ENCODE measurements at places on chromosomes 1 and 21.

GRCh38 chr21:28455253-28455600 is 537.5 kb downstream of the LTN1 start:
- no peak for DNase-seq

DNA sequence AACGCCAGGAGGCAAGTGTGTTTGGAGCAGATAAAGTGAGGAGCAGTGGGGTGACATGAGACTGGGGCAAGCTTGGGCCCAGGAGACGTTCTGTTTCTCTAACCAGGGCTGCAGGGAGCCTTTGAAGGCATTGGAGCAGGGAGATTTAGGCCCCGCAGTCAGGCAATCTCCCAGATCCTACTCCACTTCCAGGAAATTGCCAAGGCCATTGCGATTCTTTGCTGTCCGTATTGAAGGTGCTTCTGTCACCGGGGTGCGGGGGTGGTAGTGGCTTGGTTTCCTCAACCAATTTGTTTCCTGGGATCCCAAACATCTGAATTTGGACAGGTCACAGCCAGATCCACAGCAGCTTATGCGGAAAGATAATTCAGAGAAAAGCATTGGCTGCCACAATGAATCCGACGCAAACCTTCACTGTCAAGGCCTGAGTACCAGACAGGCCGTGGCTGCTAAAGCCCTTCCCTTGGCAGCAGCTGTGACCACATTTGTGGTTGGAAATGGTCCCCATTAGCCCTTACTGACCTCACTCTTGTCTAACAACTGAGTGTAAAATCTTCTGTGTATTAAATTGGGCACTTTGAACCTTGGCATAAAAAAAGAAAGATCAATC is 385.6 kb downstream of the PTPRU start:
- no peak for DNase-seq

GRCh38 chr1:23167353-23168078 is 1.1 kb downstream of the LUZP1 start:
- peak; percentile 40 for DNase-seq

GRCh38 chr1:109392788-109393616 is 4.7 kb downstream of the SORT1 start:
- DNase-seq: no peak

DNA sequence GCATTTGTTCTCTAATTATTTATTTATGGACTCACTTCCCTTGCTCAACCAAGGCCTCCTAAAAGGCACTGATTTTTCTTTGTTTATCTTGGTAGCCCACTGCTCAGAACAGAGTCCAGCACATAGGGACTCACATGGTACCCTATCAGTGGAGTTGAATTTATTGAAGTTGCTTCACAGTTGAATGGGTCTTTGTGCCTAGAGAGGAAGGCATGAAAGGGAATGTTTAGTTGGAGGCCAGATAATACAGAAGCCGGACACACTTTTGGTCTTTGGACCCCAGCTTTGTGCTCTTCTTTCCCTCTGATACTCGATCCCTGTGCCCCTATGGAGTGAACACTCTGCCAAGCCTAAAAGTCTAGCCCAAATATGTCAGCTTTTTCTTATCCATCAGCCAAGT is 429.0 kb downstream of the PRDM2 start:
- no peak for DNase-seq

DNA sequence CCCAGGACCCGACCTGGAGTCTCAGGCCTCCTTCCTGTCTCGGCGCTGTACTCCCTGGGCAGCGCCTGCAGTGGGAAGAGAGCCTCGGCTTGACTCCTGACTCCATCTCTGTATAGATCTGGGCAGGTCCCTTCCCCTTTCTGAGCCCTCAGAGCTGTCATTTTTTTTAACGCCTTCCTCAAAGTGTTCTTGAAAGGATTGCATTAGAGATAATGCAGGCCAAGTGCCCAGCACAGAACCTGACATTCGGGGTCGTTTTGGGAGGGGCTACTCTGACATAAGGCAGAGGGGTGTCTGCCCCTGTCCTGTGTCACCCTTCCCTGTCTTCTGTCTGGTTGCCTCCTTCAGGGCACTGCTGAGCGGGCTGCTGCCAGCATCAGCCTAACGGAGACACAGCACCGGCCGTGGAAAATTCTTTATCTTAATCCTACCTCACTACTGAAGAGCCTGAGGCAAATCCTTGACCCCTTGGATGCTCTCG is 271.6 kb downstream of the TRABD2B start:
- no peak for DNase-seq

DNA sequence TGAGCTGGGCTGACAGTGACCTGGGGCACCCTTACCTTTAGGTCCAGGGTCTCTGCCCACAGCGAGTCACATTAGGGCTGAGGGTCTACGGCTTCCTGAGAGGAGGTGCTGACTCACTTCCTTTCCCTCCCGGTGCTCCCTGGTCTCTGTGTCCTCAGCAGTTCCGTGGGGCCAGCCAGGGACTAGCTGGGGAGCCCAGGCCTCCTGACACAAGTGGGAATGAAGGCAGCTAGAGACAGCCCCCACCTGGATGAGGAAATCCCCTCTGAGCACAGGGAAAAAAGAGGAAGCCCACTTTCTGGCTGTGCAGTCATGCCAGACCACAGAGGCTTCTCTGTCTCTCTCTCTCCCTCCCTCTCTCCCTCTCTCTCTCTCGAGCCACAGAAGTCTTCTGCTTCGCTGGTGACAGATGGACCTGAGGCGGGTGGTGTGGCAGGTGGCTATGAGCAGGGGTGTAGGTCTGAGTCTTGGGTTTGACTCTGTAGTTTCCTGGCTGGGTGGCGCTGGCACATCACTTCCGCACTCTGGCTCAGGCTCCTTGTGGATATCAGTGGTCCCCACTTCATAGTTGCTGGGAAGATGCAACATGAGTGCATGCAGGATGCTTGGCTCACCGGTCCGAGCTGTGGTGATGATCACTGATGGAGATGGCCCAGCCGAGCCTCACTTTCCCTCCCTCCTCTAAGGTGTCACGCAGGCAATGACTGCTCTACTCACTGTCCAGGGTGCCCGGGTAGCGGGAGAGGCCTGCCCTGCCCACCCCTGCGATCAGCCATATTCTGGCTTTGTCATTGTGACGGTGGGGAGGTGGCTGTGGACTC is 3.5 kb downstream of the SLC66A1 start:
- DNase-seq: peak; percentile 37

DNA sequence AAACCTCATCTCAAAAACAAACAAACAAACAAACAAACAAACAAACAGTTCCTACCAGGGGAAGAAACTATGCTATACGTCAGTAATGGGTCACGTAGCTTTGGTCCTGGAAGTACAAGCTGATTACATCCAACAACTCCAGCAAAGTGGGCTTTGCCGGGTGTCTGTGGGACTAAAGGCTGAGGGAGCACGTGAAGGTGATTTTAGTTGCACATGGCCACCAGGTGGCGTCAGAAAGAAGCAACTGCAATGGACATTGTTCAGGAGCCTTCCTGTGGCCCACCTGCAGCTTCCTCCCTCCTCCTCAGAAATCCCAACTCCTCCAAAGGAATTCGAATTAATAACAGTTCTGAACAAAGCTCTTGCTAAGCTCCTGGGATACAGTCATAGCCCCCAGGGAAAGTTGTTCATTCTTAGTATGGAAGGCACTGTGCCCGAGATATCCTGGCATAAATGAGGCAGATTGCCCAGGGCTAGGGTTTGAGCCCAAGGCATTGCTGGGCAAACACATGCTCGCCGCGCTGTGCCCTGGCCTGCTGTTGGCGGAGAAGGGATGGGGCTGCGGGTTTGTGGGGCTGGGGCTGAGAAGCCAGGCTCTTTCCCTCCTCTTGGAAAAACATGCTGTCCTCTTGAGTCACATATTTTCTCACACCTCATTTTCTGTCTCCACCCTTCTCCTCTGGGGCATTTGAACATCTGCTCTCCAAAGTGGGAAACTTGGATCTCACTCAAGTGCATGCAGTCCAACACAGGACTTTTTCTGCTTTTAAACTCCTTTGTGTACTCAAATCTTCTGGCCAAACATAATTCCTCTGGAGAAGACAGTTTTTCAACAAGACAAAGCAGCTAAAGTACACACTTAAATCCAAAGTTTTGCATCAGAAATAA is 28.6 kb downstream of the AKNAD1 start:
- peak; percentile 78 for DNase-seq

DNA sequence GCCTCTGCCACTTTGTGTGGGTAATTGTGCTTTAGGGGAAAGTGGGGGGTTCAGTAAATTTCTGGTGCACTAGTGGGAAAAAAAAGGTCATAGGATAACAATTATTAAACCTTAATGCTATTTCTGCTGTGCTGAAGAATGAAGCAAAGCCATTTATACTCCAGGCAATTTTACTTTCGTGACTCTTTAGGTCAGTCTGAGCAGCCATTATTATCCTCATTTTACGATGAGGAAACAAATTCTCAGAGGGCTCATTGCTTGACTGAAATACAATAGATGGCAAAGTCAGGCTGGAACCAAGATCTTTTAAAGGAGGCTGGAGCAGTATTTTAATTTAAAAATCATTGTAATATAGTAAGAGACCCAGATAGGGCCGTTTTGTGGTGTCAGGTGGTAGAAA is 248.0 kb downstream of the GREM2 start:
- no peak for DNase-seq

DNA sequence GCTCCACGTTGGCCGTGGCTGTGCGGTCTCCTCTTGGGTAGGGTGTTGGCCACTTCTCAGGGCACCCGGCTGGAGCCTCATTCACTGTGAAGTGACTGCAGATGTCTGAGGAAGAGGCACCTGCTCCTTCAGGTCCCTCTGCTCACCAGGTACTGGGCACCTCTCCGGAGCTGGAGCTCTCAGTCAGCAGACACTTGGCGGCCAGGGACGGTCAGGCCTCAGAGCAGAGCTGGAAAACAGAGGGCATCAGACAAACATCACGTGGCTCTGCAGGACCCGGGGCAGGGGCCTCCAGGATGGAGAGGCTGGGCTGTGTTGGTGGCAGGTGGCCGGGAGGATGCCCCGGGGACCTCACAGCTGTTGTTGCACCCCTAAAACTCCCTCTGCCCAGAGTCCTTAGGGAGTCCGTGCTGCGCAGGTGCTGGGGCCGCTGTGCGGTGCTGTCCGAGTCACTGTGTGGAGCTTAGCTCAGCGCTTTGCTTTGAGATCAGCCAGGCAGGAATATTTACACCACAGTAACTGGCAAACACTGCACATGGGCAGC is 59.7 kb downstream of the SLX9 start:
- no peak for DNase-seq

DNA sequence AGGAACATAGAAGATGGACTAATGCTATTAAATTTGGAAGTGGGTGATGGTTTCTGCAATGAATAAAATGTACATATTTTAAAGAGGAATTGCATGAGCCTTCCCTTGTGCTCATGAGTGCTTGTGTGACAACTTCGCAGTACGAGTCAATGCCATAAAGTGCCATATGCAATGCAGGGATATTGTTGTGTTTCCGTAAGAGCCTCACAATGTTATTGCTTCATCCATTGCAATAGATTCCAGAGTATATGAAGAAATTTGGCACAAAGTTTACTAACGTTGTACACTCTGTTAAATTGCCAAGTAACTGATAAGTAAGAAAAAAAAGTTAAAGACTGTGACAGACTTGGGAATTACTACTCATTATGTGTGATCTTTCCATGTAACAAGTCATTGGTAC is 22.3 kb downstream of the BTG3 start:
- DNase-seq: no peak

- DNase-seq: no peak
Observed at GRCh38 chr1:81032973-81033425, 767.7 kb upstream of the ADGRL2 start.

GRCh38 chr1:160192234-160192633 is 1.9 kb downstream of the CASQ1 start:
- DNase-seq: no peak

Data from RKO (cell line).